ENCODE measurements at places on chromosomes 2 and 18.

- no peak for DNase-seq
Observed at GRCh38 chr18:58411323-58411722, 217.6 kb downstream of the ALPK2 start.

DNA sequence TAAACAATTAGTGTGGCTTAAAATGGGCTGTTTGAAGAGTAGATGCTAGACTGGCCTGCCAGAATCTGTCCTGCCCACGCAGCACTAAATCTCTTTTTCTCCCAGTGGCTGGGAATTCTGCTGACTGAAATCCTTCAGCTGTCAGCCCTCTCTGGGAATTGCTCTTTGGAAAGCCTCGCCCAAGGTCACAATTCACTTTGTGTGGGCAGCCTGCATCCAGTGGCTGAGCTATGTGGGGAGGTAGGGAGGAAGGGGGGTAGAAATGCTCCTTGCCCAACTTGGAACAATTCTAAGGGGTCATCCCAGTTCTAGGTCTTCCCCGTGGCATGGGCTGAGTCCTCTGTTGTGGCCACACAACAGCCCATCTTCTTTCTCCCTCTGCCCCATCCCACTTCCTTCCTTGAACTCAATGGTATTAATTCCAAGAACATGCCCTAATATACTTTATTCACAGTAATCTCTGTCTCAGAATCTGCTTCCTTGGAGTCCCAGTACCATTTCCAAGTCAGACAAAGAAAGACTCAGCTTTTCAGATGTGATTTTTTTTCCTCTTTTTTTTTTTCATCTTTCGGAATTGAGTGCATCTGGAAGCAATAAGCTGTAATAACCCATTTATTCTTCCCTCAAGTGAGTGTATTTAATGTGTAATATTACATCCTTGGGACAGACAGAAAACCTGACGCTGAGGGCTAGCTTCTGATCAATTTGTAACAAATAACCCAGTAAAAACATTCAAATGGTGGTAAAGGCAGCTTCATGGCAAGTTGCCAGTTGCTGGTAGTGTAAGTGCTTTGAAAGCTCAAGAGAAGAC, 189.4 kb downstream of the GPD2 start:
- DNase-seq, result no peak

- no peak for DNase-seq
Observed at GRCh38 chr2:182015334-182016109, 29.9 kb downstream of the PPP1R1C start.

DNA sequence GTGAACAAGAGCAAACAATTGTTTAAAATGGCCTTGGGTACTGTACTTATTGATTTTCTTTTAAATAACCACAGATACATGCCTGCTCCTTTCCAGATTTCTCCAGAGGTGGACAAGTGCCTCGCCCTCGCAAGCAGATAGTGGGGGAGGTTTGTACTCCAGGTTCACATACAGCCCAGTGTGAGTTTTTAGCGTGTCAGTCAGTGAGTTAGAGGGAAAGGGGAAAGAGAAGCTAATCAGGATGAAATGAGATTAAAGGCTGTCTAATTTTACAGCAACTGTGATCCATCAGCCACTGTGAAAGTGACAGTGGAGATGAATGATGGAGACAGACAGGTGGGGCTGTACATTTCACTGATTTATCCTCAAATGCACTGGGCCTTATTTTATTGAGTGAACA, 74.7 kb downstream of the KLHL14 start:
- no peak for DNase-seq

DNA sequence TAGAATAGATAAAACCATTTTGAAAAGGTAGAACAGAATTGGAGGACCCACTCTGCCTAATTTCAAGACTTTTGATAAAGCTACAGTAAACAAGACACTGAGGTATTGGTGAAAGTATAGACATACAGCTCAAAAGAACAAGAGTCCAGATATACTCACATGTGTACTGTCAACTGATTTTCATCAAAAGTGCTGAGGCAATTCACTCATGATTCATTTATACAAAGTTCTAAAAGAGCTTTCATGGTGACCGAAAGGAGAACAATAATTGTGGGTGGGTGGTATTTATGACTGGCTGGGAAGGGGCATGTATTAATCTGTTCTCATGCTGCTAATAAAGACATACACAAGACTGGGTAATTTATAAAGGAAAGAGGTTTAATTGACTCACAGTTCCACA, 7.3 kb downstream of the MAP4K3 start:
- no peak for DNase-seq

GRCh38 chr18:51196118-51196810, 1.2 kb downstream of the MEX3C start:
- DNase-seq, result peak; percentile 4

DNA sequence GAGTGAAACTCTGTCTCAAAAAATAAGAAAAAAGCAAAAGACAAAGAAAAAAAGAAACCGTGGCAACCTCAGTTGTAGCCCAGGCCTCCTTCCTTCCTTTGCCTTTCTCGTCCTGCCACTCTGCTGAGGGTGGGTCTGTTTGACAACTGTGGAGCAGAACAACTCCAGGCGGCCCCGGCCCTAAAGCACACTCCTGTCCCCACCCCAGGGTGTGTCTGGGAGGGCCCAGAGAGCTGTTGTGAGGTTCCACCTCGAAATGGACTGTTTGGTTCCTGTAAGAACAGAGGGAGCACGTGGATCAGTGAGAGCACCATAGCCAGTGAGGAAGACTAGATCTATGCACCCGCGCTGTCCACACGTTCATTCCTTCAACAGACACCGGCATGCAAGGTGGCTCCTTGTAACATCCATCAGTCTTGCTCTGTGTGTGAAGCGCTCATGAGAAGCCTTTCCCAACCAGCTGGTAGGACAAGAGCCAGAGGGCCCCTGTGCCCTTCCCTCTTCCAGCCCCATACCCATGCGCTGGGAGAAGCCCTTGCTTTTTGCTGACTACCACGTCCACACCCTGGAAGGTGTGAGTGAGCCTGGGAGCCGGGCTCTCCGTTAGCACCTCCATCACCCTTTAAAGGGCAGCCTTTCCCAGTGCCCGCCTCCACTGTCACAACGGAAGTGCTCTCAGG, 61.6 kb downstream of the SOWAHC start:
- DNase-seq, result no peak

DNA sequence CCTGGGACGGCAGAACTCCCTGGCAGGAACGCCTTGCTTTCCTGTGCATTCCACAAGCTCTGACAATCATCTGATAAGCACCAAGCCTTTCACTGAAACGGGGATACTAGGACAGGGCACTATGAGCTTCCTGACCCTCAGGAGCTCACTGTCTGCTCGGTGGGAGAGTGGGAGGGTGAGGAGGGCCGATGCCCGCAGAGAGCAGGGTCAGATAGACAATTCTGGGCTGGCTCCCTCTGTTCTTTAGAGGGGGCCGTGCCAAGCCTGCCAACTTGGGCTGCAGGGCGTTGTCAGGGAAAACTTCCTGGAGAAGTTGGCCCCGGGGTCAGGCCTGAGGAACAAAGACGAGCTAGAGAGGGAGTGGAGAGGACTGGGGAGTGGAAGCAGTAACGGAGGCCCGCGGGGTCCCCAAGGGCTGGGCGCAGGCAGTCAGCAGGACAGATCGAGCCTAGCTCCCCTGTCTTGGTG, 82.0 kb downstream of the CTAGE1 start:
- DNase-seq, result no peak

GRCh38 chr2:20356042-20356441, 5.4 kb upstream of the PUM2 start:
- DNase-seq, result no peak

DNA sequence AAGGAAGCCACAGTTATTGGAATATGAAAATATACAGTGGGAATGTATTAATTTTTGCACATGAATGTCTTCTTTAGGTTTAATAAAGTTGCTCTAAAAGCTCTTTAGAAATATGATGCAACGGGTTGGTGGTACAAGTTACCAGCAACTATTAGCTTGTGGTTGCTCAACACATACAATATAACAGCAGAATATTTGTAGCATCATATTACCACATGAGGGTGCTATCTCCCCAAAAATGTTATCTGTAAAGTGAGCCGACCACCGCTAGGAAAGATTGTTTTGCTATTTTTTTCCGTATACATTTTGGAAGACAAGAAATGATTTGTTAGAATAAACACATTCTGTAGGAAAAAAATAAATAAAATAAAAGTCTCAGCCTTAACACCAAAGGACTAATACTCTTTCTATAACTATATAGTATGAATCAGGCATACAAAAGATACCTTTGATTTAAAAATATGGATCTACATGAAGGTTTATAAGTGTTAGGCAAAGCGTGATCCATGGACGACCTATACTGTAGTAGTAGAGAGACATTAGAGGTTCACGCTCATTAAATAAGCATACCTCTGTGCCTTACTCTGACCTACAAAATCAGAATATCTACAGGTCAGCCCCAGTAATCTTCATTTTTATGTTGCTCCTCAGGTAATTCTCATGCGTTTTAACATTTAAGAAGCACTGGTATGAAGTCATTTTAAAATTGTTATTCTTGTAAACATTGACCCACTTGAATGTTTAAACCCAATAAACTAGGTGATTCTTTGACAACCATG, 1110.6 kb upstream of the ACVR2A start:
- DNase-seq, result peak; percentile 47

DNA sequence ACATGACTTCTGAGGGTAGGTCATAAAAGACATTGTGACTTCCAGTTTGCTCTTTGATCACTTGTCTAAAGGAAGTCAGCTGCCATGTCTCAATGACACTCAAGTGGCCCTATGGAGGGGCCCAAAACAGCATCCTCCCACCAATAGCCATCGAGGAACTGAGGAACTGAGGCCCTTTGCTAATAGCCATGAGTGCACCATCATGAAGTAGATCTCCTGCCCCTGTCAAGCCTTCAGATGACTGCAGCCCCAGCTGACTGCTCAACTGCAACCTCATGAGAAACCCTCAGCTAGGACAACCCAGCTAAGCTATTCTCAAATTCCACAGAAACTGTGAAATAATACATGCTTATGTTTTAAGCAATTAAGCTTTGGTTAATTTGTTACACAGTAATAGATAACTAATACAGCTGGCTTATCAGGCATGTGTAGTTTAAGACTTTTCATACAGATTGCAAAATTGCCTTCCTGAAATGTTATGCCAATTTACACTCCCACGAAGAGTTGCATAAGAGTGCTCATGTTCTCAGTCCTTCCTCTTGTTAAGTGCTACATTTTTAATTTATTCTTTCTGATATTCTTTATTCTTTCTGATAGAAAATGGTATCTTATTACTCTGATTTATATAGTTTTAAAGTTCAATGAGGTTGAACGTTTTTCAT, 105.6 kb upstream of the NDUFV2 start:
- no peak for DNase-seq

DNA sequence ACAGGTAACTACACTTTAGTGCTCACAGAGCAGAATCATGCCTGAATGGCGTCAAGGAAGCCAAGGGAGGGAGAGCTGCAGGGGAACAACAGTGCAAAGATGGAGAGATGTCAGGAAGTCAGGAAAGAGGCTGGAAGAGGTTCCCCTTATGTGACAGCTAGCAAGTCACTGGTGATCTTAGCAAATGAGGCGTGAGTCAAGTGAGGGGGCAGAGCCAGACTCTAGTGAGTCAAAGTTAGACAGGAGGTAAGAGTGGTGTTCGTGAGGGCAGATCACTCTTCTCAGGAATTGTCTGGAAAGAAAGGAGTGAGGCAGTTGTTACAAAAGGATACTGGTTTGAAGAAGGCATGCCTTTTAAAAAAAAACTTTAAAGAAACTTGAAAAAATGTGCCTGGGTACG, 87.1 kb downstream of the MEP1B start:
- no peak for DNase-seq

- peak; percentile 32 for DNase-seq
Observed at GRCh38 chr18:11163665-11164064, 14.3 kb upstream of the PIEZO2 start.

DNA sequence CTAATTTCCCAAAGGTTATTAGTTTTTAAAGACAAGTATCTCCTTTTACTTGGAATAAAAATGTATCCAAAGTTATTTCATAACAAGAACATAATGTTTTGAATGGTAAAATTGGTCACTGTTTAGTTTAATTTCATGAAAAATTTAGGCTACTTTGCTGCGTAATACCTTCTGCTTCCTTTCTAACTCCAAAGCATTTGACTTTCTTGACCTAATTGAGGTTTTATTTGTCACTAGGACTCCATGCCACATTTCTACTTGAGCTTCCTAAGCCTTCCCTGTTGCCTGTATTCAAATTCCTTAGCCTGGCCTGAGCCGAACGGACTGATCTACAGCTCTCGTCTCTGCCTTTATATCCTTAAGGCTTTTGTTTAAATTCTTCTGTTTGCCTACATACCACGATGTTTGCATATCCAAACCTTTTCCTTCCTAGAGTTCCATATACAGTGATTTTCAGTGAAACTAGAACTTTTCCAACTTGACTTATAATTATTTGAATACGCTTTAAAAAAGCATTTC, 25.1 kb downstream of the ARMC9 start:
- DNase-seq, result no peak

DNA sequence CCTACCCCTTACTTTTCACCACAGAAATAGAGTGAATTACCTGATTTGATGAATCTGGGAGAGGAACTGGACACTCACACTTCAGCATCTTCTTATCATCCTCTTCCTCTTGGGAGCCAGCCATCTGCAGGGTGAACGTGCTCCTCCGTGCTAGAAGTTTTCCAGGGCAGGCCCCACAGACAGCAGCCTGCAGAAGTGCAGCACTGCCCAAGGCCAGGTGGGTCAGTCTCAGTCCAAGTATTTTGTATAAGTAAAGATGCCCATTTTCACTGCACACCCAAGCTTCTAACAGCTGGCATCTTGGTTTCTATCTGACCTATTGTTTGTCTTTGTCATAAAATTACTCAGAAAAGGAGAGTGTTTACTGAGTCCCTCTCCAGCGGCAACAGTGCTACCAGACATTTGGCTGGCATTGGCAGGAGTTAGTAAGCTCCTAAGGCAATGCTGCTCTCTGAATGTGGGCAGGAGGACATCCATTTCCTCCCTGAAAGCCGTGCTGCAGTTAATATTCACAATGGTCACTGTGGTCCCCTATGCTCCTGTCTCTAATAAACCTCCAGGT, 222.6 kb upstream of the CTAGE1 start:
- no peak for DNase-seq

GRCh38 chr18:45482286-45482685, 133.0 kb upstream of the SLC14A2 start:
- no peak for DNase-seq

DNA sequence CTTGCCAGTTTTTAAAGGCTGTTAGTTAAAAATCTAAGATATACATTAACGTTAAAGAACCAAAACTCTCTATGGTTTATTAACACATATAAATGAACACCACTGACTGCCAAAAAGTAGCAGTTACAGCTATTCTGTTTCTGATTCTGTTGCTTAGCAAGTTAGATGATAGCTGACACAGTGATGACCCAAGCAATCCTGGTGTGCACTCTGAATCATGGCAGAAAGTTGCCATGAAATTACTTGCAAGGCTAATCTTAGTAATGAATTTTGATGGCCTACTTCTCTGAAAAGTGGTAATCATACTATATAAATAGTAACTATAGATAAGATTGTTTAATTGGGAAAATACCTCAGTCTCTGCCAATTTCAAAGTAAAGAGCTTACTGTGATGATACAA, 57.7 kb downstream of the ROCK2 start:
- DNase-seq, result no peak

- DNase-seq, result no peak
Observed at GRCh38 chr2:219698748-219699439, 71.5 kb downstream of the SLC4A3 start.

DNA sequence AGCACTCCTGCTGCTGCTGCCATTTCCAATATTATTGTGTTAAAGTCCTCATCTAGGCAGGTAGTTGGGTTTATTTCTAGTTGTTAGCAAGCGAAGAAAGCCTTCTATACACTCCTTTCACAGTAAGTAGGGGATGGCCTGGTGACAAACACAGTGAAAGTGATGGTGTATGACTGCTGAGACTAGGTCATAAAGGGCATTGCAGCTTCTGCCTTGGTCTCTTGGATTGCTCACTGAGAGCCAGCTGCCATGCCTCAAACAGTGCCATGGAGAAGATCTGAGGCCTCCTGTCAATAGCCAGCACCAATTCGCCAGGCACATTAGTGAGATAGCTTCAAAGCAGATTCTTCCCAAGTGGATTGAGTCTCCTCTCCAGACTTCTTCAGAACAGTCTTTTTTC, 27.6 kb upstream of the MSTN start:
- DNase-seq, result no peak

Measured in kidney capillary endothelial cell (primary cell).